Activated CD4-positive, alpha-beta memory T cell treated with anti-CD3 and anti-CD28 coated beads for 36 hours (primary cell): ENCODE measurements at places on chromosomes 3 and 15. TPM values are rescaled to one million over a fixed set of nuclear protein-coding genes. Genes with fewer than 3 reads are reported as not detected.

Gene TMOD2
- 7.9 TPM for total RNA-seq

DNA sequence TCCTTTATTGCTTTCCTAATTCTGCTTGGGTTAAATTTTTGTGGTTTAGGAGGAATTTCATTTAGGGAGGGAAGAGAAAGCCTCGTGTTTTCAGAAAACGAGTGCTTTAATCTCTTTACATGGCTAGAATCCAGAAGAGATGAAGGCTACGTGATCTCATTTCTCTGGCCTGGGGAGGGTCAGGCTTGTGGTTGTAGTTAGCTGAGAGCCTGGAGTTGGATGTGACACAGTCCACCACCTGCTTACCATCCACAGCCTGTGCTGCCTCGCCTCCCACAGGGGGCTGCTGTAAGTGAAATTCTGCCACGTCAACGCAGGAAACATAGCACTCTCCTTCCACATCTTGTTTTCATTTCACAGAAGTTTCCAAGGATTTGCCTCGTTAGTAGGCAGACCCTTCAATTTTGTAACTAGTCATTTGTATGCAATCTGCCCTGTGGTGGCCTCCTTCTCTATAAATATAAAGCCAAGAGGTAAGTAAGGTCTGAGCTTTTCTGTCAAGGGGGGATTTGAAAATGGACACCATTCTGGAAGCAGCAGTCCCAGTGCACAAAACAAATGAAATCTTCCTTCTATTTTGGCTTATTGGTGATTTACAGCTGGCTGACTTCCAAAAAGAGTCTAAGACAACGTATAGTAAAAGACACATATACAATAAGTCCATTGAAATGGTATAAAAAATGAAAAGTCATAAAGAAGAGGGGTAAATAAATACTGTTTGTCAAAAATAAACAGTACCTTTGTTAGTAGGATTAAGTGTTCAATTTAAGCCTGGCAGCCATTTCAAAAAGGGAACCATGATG lies 3.4 kb downstream of the GXYLT2 start:
- H3K4me1 ChIP-seq: peaks cover 17% of the 10 kb centered on the region
- peaks cover 57% of the 10 kb centered on the region for H3K27me3 ChIP-seq
- no peak overlapping the region for H3K4me3 ChIP-seq
- DNase-seq: no peak

DNA sequence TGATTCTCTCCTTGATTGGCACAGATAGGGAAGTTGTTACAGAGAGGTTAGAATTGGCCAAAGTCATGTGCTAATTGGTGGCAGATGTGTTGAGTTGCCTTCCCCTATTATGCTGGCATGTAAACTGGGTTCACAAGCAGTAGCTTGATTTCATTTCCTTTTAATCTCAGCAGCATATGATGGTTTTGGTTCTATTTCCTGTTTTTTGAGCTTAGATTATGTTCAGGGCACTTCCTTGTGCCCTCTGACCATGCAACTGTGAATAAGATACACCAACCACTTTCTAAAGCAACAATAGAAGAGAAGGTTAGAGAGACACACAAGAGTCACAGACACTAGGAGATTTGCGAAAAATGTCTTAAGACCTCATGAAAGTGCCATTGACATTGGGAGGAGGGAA lies 16.5 kb downstream of the HPS3 start:
- no peak for DNase-seq
- H3K4me3 ChIP-seq: no peak overlapping the region
- H3K36me3 ChIP-seq: peaks cover 25% of the 10 kb centered on the region

DNA sequence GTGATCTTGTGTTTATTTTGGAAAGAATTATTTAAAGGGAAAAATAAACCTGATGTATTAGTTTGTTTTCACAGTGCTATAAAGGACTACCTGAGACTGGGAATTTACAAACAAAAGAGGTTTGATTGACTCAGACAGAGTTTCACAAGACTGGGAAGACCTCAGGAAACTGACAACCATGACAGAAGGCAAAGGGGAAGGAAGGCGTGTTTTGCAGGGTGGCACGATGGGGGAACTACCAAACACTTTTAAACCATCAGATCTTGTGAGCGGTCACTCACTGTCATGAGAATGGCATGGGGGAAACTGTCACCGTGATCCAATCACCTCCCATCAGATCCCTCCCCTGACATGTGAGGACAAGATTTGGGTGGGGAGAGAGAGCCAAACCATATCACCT lies 87.0 kb downstream of the TP63 start:
- no peak overlapping the region for H3K27ac ChIP-seq
- H3K4me1 ChIP-seq: peaks cover 12% of the 10 kb centered on the region
- H3K4me3 ChIP-seq: no peak overlapping the region
- H3K27me3 ChIP-seq: no peaks in the 10 kb centered on the region

Gene MESP2
- total RNA-seq: not detected
